ENCODE measurements at places on chromosomes 11 and 22. TPM values are rescaled to one million over a fixed set of nuclear protein-coding genes. Genes with fewer than 3 reads are reported as not detected.
A peak's percentile ranks its signal among the peaks of the same experiment; 100 is the strongest.

CLCF1 gene
- total RNA-seq = 5.9 TPM

GRCh38 chr11:58647141-58647699 lies 24.8 kb downstream of the CNTF start:
- H3K36me3 ChIP-seq = no peaks in the 10 kb centered on the region
- H3K27me3 ChIP-seq = peaks cover 11% of the 10 kb centered on the region
- no peak overlapping the region for H3K27ac ChIP-seq
- H3K4me3 ChIP-seq = no peak overlapping the region
- H3K4me1 ChIP-seq = no peaks in the 10 kb centered on the region
- no peak for DNase-seq

GRCh38 chr22:41146573-41146972 lies 54.2 kb downstream of the EP300 start:
- no peaks in the 10 kb centered on the region for H3K4me1 ChIP-seq
- H3K27ac ChIP-seq = no peak overlapping the region
- DNase-seq = no peak
- no peaks in the 10 kb centered on the region for H3K27me3 ChIP-seq
- peaks cover 59% of the 10 kb centered on the region for H3K36me3 ChIP-seq

DNA sequence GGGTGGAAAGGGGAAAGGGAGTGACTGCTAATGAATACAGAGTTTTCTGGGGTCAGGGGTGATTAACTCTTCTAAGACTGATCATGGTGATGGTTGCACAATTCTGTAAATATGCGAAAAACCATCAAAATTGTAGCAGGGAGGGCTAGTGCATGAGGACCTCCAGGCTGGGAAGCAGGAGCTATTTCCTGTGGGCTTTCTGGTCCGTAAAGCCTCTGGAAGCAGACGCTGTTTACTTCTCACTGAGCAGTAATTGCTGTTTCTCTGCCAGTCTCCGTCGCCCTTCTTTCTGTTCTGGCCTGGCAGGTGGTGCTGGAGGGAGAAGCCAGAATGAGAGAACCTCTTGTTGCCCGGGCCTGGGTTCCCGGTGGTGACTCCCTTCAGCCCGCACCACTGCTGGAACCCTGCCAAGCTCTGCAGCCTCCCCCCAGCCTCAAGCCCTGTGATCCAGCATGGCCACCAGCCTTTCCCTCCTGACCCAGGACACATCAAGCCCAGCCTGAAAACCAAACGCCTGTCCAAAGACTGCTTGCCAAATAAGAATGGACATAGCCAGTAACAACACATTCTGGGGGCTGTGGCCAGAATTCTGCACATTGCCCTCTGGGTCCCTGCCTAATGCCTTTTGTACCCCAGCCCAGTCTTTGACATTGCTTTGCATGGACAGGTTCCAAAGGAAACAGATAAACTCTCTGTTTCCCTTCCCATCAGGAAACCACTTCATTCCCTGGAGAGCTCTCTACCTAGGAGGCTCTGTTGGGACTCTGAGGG lies 201.0 kb upstream of the NAV2 start:
- no peak for DNase-seq
- peaks cover 54% of the 10 kb centered on the region for H3K27me3 ChIP-seq
- no peaks in the 10 kb centered on the region for H3K36me3 ChIP-seq
- H3K4me1 ChIP-seq = no peaks in the 10 kb centered on the region
- no peak overlapping the region for H3K27ac ChIP-seq

GRCh38 chr11:1401656-1402221 lies 12.0 kb downstream of the BRSK2 start:
- no peak overlapping the region for H3K4me3 ChIP-seq
- H3K27ac ChIP-seq = no peak overlapping the region
- H3K36me3 ChIP-seq = no peaks in the 10 kb centered on the region
- peak; percentile 92 for DNase-seq
- H3K27me3 ChIP-seq = peaks cover 8% of the 10 kb centered on the region
- no peaks in the 10 kb centered on the region for H3K4me1 ChIP-seq

- H3K27me3 ChIP-seq = no peaks in the 10 kb centered on the region
- no peak overlapping the region for H3K27ac ChIP-seq
Observed at GRCh38 chr11:50333861-50334260, 301.2 kb downstream of the OR4C45 start.

GRCh38 chr11:131370090-131370751 lies at the start of gene NTM:
TSS of gene NTM (plus strand) at chr11:131370615.
- H3K27ac ChIP-seq = no peak within 1 kb of the TSS
- H3K4me3 ChIP-seq = no peak within 1 kb of the TSS
- H3K27me3 ChIP-seq = peaks cover 18% of the 10 kb centered on the region
- no peak for DNase-seq
- H3K4me1 ChIP-seq = peaks cover 2% of the 10 kb centered on the region

GRCh38 chr22:39207141-39208012 lies 37.4 kb downstream of the PDGFB start:
- H3K4me1 ChIP-seq = no peaks in the 10 kb centered on the region
- no peaks in the 10 kb centered on the region for H3K27me3 ChIP-seq
- no peak overlapping the region for H3K4me3 ChIP-seq

MMP27 gene
- not detected for total RNA-seq

LARGE1 gene
- total RNA-seq = 35.7 TPM

DNA sequence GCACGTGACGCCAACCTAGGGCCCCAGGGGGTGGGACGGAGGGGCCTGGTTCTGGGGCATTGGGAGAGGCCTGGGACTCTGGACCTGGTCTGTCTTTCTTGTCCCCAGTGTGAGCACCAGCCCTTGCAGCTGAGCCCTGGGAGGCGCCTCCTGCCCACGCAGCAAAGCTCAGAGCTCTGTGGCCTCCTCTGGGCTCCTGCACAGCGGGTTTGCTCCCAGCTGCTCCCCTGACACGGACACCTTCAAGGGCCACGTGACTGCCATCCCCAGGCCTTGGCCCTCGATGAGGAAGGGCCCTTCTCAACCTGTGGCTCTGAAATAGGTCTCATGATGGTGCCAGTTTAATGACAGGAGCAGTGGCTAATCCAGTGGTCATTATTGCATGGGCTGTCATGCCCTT lies 31.5 kb upstream of the CCDC188 start:
- H3K27ac ChIP-seq = no peak overlapping the region
- DNase-seq = no peak
- H3K4me3 ChIP-seq = no peak overlapping the region
- peaks cover 2% of the 10 kb centered on the region for H3K27me3 ChIP-seq

- no peaks in the 10 kb centered on the region for H3K27me3 ChIP-seq
- no peak overlapping the region for H3K4me3 ChIP-seq
Observed at GRCh38 chr22:40592352-40593113, 44.0 kb downstream of the MRTFA start.

DNA sequence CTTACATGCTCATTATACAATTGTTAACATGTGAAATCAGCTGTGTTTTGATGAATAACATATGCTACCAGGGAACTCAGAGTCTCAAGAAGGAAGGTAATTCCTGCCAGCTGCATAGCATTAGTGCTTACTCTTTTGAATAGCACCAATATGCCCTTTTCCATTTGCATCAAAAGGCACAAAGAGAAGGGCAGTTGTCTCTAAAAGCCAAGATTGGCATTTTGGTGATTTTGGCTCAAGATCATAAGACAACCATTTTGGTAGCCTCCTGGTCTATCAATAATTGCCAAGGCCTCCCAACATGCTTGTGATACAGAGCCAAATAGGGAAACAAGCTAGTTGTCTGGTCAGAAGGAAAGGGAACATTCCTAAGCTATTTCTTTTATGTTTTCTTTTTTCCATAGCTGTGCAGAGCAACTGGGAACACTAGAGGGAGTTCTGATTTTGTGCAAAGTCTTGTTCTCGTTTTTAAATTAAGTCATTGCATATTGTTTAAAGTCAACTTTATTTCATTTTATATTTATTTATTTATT lies 416.7 kb upstream of the CHORDC1 start:
- H3K27me3 ChIP-seq = no peaks in the 10 kb centered on the region
- H3K36me3 ChIP-seq = no peaks in the 10 kb centered on the region
- DNase-seq = no peak
- peak overlapping the region; percentile 72 for H3K27ac ChIP-seq
- H3K4me3 ChIP-seq = no peak overlapping the region
- peaks cover 13% of the 10 kb centered on the region for H3K4me1 ChIP-seq

OR8D4 gene
- 0.11 TPM for total RNA-seq

OR2AG1 gene
- not detected for total RNA-seq

DNA sequence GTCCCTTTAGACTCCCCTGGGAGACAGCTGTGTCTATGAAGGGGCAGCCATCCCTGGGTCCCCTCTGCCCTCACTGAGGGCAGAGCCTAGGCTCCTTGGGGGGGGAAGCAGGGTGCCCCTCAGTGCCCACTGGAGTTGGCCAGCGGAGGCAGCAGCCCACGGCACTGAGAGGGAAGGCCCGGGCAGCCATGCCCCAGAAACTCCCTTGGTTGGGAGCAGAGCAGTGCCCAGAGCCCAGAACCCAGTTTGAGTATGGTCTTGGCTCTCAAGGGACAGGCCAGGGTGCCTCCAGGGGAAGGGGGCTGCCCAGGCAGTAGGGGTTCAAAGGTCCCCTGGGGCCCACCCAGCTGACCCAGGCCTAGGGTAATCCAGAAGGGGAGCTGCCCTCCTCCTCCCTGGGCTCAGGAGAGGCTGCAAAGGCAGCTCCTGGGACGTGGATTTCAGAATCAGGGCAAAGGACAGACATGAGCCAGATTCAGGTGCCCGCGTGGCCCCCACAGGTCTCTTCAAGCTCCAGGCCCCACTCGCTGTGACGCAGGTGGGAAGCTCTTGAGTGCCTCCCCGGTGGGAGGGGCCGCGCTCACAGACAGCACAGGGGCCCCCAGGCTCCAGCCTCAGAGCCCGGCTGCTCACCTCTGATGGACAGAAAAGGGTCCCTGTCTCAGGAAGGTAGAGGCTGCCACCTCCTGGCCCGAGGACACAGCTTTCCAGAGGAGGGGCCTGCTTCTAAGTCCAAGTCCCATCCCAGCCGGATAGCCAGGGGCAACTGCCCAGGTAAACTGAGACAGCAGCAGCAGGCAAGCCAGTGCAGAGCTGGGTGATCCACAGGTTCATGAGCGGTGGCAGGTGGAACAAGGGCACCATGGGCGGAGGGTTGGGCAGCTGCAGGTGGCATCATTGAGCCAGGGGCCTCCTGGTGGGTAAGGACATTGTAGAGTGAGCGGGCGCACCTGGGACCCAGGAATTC lies 2.6 kb downstream of the C11orf21 start:
- H3K27me3 ChIP-seq = peaks cover 20% of the 10 kb centered on the region
- no peak overlapping the region for H3K27ac ChIP-seq
- no peak overlapping the region for H3K4me3 ChIP-seq
- H3K36me3 ChIP-seq = no peaks in the 10 kb centered on the region

NXPE2 gene
- total RNA-seq = 0.34 TPM

C22orf39 gene
- total RNA-seq = 34.0 TPM

CARD16 gene
- total RNA-seq = 1.5 TPM

- no peak for DNase-seq
- H3K4me1 ChIP-seq = no peaks in the 10 kb centered on the region
- no peak overlapping the region for H3K4me3 ChIP-seq
- no peaks in the 10 kb centered on the region for H3K36me3 ChIP-seq
- no peak overlapping the region for H3K27ac ChIP-seq
Observed at GRCh38 chr22:48757581-48757980, 1070.1 kb downstream of the BRD1 start.

DNA sequence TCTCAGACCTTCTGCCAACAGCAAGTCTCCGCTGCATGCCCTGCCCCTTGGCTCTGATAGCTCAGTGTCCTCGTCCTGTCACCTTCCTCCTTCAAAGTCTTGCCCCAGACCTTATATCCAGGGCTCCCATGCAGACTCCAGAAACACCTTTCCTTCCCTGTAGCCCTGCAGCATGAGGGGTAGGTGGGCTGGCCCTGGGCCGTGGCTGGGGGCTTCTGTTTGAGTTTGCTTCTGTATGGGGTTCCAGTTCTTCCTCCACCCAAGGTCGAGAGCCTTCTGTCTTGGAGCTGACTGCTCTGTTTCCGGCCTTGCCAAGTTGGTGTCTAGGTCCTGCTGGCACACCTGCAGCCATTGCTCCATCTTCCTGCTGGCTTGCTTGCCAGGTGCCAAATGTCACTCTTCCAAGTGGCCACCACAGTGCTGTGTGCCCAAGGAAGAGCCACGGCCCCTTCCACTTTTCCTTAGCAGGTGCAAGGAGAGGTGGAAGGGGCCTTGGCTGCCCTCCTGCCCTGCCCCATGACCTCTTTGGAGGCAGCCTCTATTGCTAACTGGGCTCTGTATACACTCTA lies 74.8 kb upstream of the NECTIN1 start:
- no peak overlapping the region for H3K4me3 ChIP-seq
- H3K27me3 ChIP-seq = peaks cover 11% of the 10 kb centered on the region
- no peak for DNase-seq
- H3K36me3 ChIP-seq = no peaks in the 10 kb centered on the region
- no peak overlapping the region for H3K27ac ChIP-seq

MMP12 gene
- total RNA-seq = not detected

DNA sequence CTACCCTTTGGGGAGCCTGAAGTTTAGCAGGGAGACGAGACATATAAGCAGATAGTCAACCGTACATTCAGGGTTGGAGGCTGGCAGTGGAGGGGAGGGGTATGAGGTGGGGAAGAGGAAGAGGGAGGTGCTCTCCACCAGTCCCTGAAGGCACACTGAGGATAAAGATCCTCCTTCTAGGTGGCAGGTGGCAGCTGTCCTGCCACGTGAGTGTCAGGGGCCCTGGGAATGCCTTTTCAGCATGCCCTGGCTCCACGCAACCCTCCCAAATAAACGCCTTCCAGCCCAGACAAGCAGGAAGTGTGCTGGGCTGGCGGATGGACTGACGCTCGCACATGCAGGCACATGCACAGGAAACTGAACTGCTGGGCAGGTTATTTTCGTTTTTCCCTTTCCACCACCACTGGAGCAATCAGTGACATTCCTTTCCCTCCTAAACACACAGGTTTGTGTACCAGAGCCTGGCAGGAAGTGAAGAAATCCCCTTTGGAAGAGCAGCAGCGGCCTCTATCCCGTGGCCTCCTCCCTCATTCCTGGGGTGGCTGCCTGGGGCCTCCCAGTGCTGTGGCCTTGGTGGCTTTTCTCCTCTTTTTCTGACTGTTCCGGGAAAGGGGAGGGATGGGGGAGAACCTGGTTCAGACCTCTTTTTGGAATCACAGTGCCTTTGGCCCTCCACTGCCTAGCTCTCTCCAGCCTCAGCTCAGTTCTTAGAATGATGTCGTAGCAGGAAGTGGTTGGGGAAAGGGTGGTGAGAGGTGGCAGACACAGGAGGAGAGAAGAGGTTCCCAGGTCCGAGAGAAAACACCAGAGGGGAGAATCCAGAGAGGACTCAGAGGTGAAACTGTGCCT lies 157.0 kb upstream of the TIMP3 start:
- H3K27me3 ChIP-seq = no peaks in the 10 kb centered on the region
- H3K4me1 ChIP-seq = peaks cover 8% of the 10 kb centered on the region
- H3K27ac ChIP-seq = peak overlapping the region; percentile 92

- H3K27me3 ChIP-seq = no peaks in the 10 kb centered on the region
- H3K4me3 ChIP-seq = peak overlapping the region; percentile 97
- H3K27ac ChIP-seq = peak overlapping the region; percentile 84
- peaks cover 43% of the 10 kb centered on the region for H3K4me1 ChIP-seq
- no peaks in the 10 kb centered on the region for H3K36me3 ChIP-seq
Observed at GRCh38 chr11:28105869-28106268, 2.1 kb downstream of the KIF18A start.

GRCh38 chr11:44243595-44244343 lies 66.2 kb downstream of the ALX4 start:
- H3K36me3 ChIP-seq = peaks cover 22% of the 10 kb centered on the region
- H3K4me1 ChIP-seq = peaks cover 55% of the 10 kb centered on the region
- no peaks in the 10 kb centered on the region for H3K27me3 ChIP-seq
- peak overlapping the region; percentile 79 for H3K27ac ChIP-seq
- peak overlapping the region; percentile 13 for H3K4me3 ChIP-seq
- no peak for DNase-seq

GRCh38 chr22:29302681-29303465 lies 3.6 kb upstream of the GAS2L1 start:
- DNase-seq = no peak
- H3K27me3 ChIP-seq = no peaks in the 10 kb centered on the region
- H3K27ac ChIP-seq = no peak overlapping the region
- H3K36me3 ChIP-seq = peaks cover 16% of the 10 kb centered on the region

TRPC6 gene
- total RNA-seq = 0.42 TPM

All from mesothelial cell of epicardium (in vitro differentiated cells).